ENCODE measurements at places on chromosomes 2 and 18.
A peak's percentile ranks its signal among the peaks of the same experiment; 100 is the strongest.

- no peak for DNase-seq
These were observed 33.7 kb upstream of the RFX8 start for GRCh38 chr2:101508636-101509035.

DNA sequence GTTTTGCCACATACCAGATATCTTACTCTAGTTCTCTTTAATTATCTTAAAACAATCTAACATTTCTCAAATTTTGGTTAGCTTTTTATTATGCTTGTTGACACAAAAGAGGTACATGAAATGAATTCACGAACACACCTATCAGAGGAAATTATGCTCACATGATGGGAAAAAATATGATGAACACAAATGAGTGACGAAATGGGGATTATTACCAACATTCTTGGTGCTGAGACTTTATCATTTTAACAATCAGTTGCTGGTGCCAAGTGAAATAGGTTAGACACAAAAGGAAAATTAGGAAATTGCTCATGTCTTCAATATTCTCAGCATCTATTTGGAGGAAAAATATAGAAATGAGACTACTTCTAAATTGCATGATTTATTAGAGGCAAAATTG is 944.7 kb upstream of the NRXN1 start:
- DNase-seq: no peak

- no peak for DNase-seq
These were observed 5.2 kb upstream of the DLX2 start for GRCh38 chr2:172107690-172108586.

DNA sequence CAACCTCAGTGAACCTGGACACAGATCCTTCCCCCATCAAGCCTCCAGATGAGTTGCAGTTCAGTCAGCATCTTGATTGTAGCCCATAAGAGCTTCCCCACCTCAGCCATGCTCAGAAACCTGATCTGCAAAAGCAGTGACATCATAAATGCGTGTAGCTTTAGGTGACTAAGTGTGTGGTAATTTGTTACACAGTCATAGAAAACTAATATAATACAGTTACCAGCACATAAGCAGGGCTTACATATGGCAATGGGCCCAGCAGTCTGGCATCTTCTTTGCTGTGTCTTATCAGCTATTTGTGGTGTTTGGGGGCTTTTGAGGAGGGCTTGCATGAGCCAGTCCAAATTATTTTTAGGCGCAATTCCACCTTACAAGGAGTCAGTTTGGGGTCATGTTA is 807.0 kb downstream of the SLC4A3 start:
- DNase-seq: peak; percentile 65

DNA sequence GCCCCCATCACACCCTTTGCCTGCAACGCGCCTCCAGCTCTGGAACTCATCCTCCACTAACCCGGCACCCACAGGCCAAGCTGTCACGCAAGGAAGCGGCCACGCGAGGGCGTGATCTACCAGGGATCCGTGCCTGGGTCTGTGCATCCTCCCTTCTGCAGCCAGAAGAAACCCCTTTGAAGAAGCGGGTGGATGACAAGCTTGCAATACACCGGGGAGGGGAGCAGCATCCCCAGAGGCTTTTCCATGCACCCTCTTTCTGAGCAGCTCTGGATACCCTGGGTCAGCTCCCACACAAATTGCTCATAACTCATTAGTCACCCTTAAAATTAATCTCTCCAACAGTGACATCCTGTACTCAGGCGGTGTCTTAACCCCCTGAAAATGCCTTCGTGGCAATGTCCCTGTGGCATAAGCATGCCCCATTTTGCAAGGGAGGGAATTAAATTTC is 47.6 kb downstream of the PDCL3 start:
- peak; percentile 15 for DNase-seq

DNA sequence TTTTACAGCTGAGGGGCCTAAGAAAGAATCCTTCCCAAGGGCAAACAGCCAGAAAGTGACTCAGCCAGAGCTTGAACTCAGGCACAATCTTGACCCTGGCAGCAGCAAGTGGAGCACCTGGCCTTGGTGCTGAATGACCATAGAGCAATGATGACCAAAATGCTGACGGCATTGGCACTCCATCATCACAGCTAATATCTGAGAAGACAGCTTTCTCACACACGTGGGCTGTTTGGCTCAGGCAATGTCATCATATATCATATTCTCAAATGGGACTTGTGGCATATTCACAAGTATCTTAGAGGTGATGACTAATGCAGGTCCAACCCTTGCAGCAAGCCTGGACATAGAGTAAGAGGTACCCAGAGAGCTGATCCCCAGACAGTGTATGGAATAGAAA is 443.9 kb upstream of the MYT1L start:
- no peak for DNase-seq

GRCh38 chr2:64568836-64569235 is 44.7 kb downstream of the AFTPH start:
- DNase-seq: no peak

GRCh38 chr2:160308915-160309314 is 108.8 kb upstream of the ITGB6 start:
- DNase-seq: no peak

DNA sequence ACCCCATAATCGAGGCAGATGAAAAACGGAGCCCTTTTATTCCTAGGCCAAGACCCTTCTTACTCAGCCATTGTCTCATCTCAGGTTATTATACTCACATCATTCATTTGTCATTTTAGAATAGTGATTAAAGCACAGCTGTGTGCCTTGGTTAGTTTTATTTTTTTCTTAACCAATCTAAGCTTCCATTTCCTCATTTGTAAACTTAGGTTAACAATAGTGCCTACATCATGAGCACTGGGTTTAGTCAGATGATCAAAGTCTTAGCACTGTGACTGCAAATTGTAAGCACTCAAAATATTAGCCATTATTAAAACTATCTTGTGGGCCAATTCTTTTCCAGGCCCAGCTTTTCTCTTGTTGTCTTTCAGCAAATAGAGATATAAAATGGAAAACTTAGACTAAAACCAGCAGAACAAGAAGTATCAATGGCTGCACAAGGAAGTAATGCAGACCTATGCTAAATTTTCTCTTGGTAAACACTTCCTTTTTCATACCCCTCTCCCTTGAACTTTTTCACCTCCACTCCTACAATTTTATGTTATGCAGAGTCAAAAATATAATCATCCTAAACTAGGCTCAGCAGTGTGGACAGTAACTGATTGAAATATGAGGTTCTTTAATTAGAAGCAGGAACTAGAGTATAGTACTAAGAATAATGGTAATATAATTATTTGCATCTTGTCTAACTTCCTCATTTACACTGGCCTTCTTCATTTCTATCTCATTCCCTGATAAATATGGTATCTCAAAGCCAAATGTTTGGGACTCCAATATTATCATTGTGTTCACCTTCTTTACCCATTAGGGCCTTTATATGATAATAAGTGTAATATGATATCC is 21.5 kb upstream of the GALNT3 start:
- DNase-seq: no peak

GRCh38 chr2:216632346-216632951 is 771 bp upstream of the IGFBP2 start:
- no peak for DNase-seq

DNA sequence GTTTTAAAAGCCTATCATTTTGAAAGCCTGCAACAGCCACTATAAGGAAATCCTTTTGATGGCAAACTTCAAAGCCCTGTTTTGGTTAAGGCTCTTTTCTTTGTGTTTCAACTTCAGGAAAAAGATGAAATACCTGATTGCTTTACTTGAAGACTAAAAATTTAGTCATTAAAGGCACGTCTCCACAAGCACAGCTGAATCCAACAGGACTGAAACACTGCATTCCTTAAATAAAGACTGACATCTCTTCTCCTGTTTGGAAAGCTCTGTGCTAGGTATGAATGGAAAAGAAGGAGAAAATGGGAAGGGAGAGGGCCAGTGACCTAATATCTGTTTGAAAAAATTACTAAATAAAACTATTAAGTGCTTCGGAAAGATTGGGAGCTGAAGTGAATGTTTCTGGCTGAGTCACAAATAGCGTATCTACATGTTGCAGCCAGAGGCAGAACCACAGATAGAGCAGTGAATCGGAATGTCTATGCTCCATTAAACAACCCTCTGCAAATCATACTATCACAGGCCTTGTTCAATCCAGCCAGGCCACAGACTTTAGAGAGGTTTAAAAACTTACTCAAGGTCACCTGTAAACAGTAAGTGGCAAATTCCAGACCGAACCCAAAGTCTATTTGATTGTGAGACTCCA is 21.1 kb upstream of the RALBP1 start:
- no peak for DNase-seq
